Breast epithelium (tissue), 4 donors: ENCODE measurements at places on chromosomes 2 and 18.
A peak's percentile ranks its signal among the peaks of the same experiment; 100 is the strongest.

- no peak overlapping the region for H3K27ac ChIP-seq
- no peaks in the 10 kb centered on the region for H3K27me3 ChIP-seq
- H3K4me1 ChIP-seq, result no peaks in the 10 kb centered on the region
- H3K4me3 ChIP-seq, result no peak overlapping the region
These were observed 52.9 kb downstream of the DCDC2C start for GRCh38 chr2:3756306-3756705.

GRCh38 chr18:80105369-80106167 lies 3.5 kb upstream of the ADNP2 start:
- H3K36me3 ChIP-seq, result no peaks in the 10 kb centered on the region
- H3K27ac ChIP-seq, result no peak overlapping the region
- H3K27me3 ChIP-seq, result no peaks in the 10 kb centered on the region
- no peak for DNase-seq
- H3K4me1 ChIP-seq, result peaks cover 4% of the 10 kb centered on the region

DNA sequence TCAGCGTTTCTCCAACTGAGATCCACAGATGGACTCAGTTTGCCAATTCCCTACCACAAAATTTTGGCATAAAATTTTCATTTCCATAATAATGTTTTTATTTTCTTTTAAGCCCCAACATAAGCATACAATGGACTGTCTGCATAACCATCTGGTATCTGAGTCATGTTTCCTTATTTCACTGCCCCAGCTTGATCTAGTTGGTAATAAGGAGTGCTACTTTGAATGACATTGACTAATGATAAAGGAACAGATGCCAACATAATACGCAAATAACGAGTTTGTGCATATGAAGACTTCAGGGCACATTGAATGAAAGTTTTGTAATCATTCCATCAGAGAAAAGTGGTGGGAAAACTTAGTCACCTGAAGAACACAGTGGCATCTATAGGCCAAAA lies 8.8 kb upstream of the MBD2 start:
- H3K27ac ChIP-seq, result no peak overlapping the region
- H3K27me3 ChIP-seq, result no peaks in the 10 kb centered on the region
- H3K36me3 ChIP-seq, result no peaks in the 10 kb centered on the region
- no peaks in the 10 kb centered on the region for H3K4me1 ChIP-seq
- no peak for DNase-seq
- H3K4me3 ChIP-seq, result no peak overlapping the region

DNA sequence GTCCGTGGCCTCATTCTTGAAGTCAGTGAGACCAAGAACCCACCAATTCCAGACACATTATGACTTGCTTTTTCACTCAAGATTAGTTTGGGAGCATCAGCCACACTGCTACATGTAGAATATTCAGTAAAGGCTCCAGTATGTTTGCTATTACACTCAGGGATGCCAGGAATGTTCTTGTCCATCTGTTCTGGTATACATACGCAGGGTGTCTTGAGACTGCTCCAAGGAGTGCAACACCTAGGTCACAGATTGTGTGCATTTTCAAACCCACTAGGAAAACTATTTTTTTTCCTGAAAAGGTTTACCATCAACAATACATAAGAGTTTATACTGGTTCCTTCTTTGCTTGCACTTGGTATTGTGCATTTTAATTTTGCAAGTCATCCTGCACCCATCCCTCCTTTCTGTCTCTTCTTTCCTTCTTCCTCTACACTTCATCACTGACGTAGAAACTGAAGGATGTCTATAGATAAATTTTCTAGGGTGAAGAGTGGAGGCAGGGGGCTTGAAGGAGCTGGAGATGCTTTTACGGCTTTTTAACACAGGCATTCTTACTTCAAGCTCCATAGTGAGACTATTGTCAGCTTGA lies 35.3 kb upstream of the MAP2 start:
- H3K4me3 ChIP-seq, result no peak overlapping the region
- H3K27me3 ChIP-seq, result no peaks in the 10 kb centered on the region
- no peaks in the 10 kb centered on the region for H3K4me1 ChIP-seq
- H3K36me3 ChIP-seq, result no peaks in the 10 kb centered on the region
- no peak for DNase-seq
- no peak overlapping the region for H3K27ac ChIP-seq

- no peaks in the 10 kb centered on the region for H3K27me3 ChIP-seq
- H3K27ac ChIP-seq, result no peak overlapping the region
- no peaks in the 10 kb centered on the region for H3K4me1 ChIP-seq
- no peak overlapping the region for H3K4me3 ChIP-seq
- no peaks in the 10 kb centered on the region for H3K36me3 ChIP-seq
These were observed 213.9 kb downstream of the GBX2 start for GRCh38 chr2:235954281-235954680.

DNA sequence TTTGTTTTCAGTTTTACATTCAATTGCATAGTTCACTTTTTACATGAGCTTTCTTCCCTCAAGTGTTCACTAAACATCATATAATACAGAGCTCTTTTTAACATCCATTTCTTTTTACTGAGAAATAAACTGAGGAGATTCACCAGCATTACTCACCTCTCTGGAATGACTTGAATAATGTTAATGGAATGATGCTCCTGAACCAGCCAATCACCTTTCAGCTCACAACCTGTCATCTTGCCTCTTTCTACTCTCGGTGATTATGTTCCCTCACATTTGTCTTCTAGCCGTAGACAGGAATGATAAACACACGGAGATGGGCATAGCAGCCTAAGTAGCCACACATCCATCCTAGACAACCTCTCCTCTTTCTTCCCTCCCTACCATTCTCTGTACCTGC lies 301.7 kb downstream of the PAX3 start:
- H3K27me3 ChIP-seq, result peaks cover 3% of the 10 kb centered on the region
- H3K4me1 ChIP-seq, result no peaks in the 10 kb centered on the region
- no peaks in the 10 kb centered on the region for H3K36me3 ChIP-seq
- H3K4me3 ChIP-seq, result no peak overlapping the region
- DNase-seq, result no peak
- H3K27ac ChIP-seq, result no peak overlapping the region

GRCh38 chr18:63271881-63272299 lies 47.7 kb downstream of the BCL2 start:
- no peaks in the 10 kb centered on the region for H3K27me3 ChIP-seq
- H3K27ac ChIP-seq, result peak overlapping the region; percentile 23
- DNase-seq, result no peak
- no peak overlapping the region for H3K4me3 ChIP-seq

GRCh38 chr2:221439761-221440479 lies 132.2 kb downstream of the EPHA4 start:
- H3K27ac ChIP-seq, result no peak overlapping the region
- no peaks in the 10 kb centered on the region for H3K4me1 ChIP-seq
- H3K27me3 ChIP-seq, result no peaks in the 10 kb centered on the region
- no peak overlapping the region for H3K4me3 ChIP-seq
- H3K36me3 ChIP-seq, result no peaks in the 10 kb centered on the region

DNA sequence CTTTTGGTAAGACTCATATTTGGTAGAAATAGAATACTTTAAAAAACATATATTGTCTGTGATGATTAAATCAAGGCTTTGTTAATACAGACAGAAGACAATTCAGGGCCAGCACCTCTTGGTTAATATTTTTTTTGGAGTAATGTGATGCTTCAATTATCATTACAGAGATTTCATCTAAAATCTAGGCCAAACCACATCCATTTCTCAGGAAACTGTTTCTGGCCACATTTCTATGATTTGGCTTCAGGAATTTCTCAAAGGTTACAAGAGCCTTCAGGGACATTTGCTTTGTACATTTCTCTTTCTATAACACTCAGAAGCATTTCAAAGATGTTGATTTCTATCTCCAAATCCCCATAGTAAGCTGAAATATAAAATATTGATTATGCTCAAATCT lies 614.9 kb downstream of the LRP1B start:
- no peak for DNase-seq
- no peaks in the 10 kb centered on the region for H3K36me3 ChIP-seq
- no peak overlapping the region for H3K27ac ChIP-seq
- H3K4me1 ChIP-seq, result no peaks in the 10 kb centered on the region
- H3K4me3 ChIP-seq, result no peak overlapping the region
- no peaks in the 10 kb centered on the region for H3K27me3 ChIP-seq

DNA sequence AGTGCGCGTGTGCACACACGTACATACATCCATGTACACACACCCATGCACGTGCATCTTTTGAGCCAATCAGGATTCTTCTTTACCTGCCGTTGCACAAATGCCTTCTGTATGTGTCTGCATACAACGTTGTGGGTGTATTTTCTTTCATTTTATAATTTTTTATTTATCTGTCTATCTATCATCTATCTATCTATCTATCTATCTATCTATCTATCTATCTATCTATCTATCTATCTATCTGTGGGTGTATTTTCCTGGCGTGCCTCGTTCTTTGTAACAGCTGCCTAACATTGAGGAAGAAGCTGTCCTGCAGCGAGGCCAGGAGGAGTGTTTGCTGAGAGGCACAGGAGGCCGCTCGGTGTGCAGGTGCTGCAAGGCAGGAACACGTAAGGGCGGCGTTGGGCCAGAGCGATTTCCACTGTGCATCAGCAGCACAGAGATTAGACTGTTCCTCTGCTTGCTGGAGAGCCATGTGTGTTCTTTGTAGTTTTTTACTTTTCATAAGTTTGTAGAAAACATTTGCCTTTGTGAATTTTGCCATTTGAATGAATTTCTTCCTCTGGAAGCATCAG lies 84.4 kb downstream of the DGKD start:
- no peak overlapping the region for H3K27ac ChIP-seq
- H3K36me3 ChIP-seq, result no peaks in the 10 kb centered on the region
- no peaks in the 10 kb centered on the region for H3K27me3 ChIP-seq
- H3K4me1 ChIP-seq, result no peaks in the 10 kb centered on the region
- DNase-seq, result no peak

GRCh38 chr2:74979844-74980243 lies 21.4 kb downstream of the POLE4 start:
- DNase-seq, result no peak
- no peaks in the 10 kb centered on the region for H3K36me3 ChIP-seq
- H3K27ac ChIP-seq, result no peak overlapping the region
- H3K27me3 ChIP-seq, result no peaks in the 10 kb centered on the region
- H3K4me3 ChIP-seq, result no peak overlapping the region

GRCh38 chr2:46380038-46380940 lies 83.1 kb downstream of the EPAS1 start:
- no peaks in the 10 kb centered on the region for H3K4me1 ChIP-seq
- peaks cover 4% of the 10 kb centered on the region for H3K36me3 ChIP-seq
- no peak overlapping the region for H3K4me3 ChIP-seq
- no peak overlapping the region for H3K27ac ChIP-seq

DNA sequence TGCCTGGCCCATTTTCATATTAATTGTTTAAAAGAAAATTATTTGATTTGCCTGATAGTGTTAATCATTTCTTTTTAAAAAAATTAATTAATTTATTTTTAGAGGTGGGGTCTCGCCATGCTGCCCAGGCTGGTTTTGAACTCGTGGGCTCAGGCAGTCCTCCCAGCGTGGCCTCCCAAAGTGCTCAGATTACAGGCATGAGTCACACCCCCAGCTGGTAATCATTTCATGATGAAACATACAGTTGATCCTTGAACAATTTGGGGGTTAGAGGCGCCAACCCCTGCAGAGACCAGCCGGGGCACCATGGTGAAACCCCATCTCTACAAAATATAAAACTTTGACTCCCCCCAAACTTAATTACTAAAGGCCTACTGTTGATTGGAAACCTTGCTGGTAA lies 7.9 kb downstream of the GPN1 start:
- no peaks in the 10 kb centered on the region for H3K4me1 ChIP-seq
- H3K36me3 ChIP-seq, result peaks cover 10% of the 10 kb centered on the region
- H3K4me3 ChIP-seq, result no peak overlapping the region
- no peak overlapping the region for H3K27ac ChIP-seq
- H3K27me3 ChIP-seq, result no peaks in the 10 kb centered on the region
- no peak for DNase-seq

DNA sequence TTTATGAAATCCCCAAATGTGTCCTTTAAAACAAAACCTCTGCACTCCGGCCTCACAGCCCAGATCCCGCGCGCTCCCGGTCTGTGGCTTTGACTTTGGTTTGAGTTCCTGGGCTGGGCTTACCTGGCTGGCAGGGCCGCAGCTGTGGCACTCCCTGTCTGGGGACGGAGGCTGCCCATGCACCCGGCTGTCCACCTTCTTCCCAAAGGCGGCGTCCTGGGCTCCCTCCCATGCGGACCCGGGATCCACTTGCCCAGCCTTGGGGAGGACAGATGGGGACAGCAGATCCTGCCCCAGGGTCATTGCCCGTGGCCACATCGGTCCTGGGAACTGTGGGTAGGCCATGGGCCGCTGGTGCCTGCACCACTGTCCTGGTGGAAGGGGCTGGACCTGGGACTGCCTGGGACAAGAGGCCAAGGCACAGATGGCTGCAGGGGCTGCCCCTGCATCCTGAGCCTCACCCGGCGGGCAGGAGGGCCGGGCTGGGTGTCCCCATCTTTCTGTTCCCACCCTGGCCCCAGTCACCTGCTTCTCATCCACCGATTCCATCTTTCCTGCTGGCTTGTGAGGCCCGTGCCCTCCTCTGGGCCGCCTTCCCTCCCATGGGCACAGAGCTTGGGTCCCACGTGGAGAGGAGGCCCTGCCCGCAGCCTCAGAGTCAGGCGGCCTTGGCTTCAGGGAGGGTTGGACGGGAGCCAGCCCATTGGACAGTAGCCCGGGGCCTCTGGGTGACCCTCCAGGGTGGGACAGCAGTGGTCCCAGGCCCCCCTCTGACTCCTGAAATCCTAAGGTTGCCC lies 27.7 kb downstream of the NFATC1 start:
- H3K4me3 ChIP-seq, result peak overlapping the region; percentile 22
- H3K27ac ChIP-seq, result peak overlapping the region; percentile 48
- H3K36me3 ChIP-seq, result no peaks in the 10 kb centered on the region
- no peak for DNase-seq

- no peaks in the 10 kb centered on the region for H3K36me3 ChIP-seq
- DNase-seq, result no peak
- no peaks in the 10 kb centered on the region for H3K4me1 ChIP-seq
- peak overlapping the region; percentile 76 for H3K27ac ChIP-seq
These were observed 77.3 kb upstream of the RPL31 start for GRCh38 chr2:100924520-100925451.

DNA sequence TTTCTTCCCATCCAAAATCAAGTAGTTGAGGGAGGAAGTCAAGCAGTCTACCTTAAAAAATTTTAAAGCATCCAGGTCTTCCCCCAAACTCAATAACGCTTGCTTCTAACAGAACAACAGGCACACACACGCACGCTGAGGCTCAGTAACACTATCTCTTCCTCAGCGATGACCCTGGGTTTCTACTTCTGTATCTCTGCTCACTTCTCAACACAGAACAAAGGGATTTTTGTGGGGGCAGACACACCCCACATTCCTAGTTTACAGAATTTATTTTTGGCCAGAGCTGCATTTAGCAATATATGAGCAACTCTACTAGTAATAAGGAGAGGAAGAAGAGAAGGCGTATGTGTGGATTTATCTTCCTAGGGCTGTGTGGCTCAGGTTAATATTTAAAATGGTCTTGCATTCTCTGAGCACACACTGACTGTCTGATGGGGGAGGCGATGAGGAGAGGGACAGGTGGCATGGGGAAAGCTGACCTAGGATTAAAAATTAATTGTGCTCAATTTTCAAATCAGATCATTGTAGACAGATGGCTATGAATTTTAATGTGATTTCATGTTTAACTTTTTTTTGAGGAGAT lies 71.3 kb upstream of the PPM1B start:
- no peaks in the 10 kb centered on the region for H3K4me1 ChIP-seq
- no peaks in the 10 kb centered on the region for H3K36me3 ChIP-seq
- no peaks in the 10 kb centered on the region for H3K27me3 ChIP-seq
- H3K4me3 ChIP-seq, result no peak overlapping the region
